ENCODE measurements at places on chromosomes 11 and 22. TPM values are rescaled to one million over a fixed set of nuclear protein-coding genes. Genes with fewer than 3 reads are reported as not detected.

Gene SLC1A2
- 2.2 TPM for polyA plus RNA-seq

- H3K36me3 ChIP-seq = no peaks in the 10 kb centered on the region
- no peak overlapping the region for H3K27ac ChIP-seq
- no peaks in the 10 kb centered on the region for H3K27me3 ChIP-seq
- H3K4me3 ChIP-seq = no peak overlapping the region
- DNase-seq = peak; percentile 83
Measured at GRCh38 chr11:19071255-19071654, 10.7 kb upstream of the MRGPRX2 start.

DNA sequence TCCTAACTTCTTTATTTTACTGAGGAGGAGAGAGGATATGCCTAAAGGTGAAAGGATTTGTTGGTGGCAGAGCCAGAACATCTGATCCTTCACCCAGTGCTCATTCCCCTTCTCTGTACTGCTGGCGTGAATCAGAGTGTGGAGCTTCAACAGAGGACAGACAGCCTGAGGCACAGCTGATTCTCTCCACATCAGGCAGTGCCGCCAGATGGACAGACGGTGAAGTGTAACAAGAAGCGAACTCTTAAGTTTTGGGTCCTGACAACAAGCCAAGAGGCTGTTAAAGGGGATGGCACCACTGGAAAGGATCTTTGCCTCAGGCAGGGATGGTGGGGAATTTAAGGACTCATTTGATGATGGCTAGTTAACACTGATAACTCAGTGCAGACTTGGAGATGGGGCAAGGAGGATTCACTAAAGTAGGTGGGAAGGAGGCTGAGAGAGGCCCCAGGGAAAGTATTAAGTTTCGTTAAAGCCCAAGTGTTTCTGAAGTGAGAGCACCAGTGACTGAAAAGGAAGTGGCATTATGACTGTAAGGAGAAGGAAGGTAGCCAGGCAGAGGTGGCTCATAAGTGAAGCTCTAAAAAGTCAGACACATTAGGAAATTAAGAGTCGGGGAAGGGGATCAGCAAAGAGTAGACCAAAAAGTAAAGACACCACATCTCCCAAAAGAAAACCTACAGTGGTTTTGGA is 81.3 kb downstream of the CLPB start:
- no peaks in the 10 kb centered on the region for H3K27me3 ChIP-seq
- H3K4me3 ChIP-seq = no peak overlapping the region
- H3K4me1 ChIP-seq = peaks cover 34% of the 10 kb centered on the region
- H3K36me3 ChIP-seq = no peaks in the 10 kb centered on the region
- no peak overlapping the region for H3K27ac ChIP-seq
- peak; percentile 32 for DNase-seq

DNA sequence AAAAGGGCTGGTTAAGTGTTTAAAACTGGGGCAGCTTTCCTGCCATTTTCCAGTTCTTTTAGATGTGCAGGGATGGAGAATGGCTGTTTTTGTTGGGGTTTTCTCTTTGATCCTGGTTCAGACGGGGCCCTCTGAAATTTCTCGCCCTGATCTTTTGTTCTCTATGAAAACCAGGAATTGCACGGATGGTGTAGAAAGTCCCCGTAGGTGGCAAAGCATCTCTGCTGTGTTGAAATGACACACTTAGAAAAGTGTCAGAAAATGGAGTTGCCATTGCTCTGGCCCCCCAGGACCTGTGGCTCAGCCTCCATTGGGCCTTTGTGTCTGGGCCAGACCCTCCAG is 63.0 kb downstream of the PARVB start:
- no peak overlapping the region for H3K27ac ChIP-seq
- H3K4me1 ChIP-seq = peaks cover 24% of the 10 kb centered on the region
- DNase-seq = no peak
- H3K36me3 ChIP-seq = no peaks in the 10 kb centered on the region
- H3K27me3 ChIP-seq = no peaks in the 10 kb centered on the region

DNA sequence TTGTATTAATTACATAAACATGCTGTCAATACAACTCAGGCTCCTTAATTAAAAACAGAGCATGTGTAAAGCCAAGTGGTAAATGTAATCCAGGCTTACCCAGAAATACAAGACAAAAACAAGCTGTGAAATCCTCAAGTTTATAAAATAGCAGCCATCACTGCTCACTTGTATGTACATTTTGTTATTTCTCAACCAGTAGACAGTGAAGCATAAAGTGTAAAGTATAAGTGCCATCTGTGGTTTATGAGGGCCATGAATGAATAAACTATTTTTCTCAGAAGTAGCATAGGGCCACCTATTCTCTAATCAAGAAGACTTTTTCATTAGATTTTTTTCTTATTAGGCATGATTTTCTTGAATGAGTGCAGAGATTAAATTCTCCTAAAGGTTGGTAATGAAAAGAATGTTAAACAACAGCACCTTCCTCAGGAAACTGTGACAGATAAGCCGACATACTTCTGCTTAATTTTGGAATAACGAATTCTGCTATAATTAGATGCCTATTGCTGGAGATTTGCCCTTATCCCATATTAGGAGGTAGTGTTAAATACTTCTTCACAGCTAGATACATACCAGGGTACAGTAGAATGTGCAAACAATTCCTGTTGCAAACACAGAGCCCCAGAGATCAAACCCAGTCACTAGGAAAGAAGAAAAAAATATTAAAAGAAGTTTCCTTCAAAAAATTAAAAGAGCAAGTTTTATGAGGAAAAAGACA is 13.0 kb downstream of the SLC5A12 start:
- H3K4me1 ChIP-seq = no peaks in the 10 kb centered on the region
- no peak overlapping the region for H3K4me3 ChIP-seq
- no peaks in the 10 kb centered on the region for H3K36me3 ChIP-seq
